ENCODE measurements at places on chromosomes 12 and 14.
A peak's percentile ranks its signal among the peaks of the same experiment; 100 is the strongest.

GRCh38 chr12:124927201-124928094 lies 13.0 kb upstream of the UBC start:
- peak; percentile 86 for DNase-seq

DNA sequence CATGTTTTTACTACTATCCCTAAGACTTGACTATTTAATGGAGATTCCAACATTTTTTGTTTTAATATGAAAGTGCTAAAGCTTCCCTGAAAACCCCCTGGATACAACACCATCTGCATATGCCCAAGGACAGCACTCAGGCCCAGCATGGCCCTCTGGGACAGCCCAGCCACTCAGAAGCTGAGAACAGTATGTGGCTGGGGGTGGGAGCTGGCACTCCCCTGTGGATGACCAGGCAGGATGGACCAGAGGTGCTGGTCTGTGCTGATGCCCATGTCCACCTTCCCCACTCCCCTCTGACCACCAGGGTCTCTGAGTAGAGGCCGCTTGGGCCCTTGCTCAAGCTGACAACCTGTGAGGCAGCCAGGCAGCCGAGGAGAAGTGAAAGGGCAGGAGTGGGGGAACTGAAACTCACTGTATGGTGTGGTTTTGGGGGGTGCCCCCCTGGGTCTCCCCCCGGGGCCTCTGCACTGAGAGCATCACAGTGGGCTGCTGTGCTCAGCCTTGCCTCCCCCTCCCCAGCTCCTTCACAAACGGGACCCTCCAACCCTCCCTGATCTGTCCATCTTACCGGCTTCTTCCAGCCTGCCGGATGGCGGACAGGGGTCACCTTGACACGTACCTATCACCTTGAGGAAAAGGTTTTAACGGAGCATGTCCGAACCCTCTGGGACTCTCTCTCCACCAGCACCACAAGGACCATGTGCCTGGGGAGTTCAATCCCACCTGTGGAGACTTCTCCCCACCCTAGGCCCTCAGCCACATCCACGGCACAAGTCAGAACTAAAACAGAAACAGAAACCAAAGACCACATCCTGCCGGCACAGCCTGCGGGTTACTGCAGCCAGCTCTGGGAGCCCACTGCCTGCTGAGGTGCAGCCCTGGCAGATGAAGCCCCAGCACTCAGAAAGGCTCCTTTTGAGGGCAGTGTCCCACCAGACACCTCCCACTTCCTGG lies at the start of gene TMEM229B:
Gene TMEM229B (minus strand): TSS at position 785 of the 957 bp plus-strand sequence. CDS start 14,798 bp downstream, outside the sequence.
- peak; percentile 52 for DNase-seq

GRCh38 chr14:59465316-59466135 lies at the start of gene GPR135:
Gene GPR135 (minus strand): TSS chr14:59465380. CDS start chr14:59465226, 154 bp downstream.
- DNase-seq, result no peak

GRCh38 chr14:68679746-68680467 lies 113.0 kb downstream of the ZFP36L1 start:
- no peak for DNase-seq

GRCh38 chr14:94826774-94827173 lies 56.9 kb upstream of the GSC start:
- no peak for DNase-seq

DNA sequence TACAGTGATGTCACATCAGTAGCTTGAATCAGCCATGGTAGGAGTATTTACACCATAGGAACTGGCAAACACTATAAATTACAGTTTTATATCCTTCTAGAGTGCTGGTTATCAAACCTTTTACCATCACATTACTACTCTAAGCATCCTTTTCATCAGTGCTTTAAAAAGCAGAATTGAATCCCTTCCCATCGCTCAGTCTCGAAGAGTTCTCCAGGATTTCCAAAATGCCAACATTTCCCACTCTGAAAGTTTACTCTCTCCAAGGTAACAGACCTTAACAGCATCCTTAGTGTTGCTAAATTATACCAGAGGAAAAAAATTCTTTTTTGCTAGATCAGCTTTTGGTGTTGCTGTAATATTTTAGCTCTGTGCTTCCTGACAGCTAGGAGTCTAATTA lies 209.4 kb upstream of the USP15 start:
- DNase-seq, result no peak
